ENCODE measurements at places on chromosomes 2 and 18.

GRCh38 chr2:20184067-20184938, 40.6 kb downstream of the SDC1 start:
- no peak for DNase-seq

GRCh38 chr2:209593930-209594329, 170.1 kb downstream of the MAP2 start:
- no peak for DNase-seq

DNA sequence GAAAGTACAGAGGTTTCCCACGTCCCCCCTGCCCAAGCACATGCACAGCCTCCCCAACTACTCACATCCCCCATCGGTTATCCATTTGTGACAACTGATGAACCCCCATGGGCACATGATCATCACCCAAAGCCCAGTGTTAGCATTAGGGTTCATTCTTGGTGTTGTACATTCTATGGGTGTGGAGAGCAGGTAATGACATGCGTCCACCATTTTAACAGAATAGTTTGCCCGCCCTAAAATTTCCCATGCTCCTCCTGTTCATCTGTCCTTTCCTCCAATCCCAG, 74.3 kb downstream of the LONRF2 start:
- DNase-seq: no peak

DNA sequence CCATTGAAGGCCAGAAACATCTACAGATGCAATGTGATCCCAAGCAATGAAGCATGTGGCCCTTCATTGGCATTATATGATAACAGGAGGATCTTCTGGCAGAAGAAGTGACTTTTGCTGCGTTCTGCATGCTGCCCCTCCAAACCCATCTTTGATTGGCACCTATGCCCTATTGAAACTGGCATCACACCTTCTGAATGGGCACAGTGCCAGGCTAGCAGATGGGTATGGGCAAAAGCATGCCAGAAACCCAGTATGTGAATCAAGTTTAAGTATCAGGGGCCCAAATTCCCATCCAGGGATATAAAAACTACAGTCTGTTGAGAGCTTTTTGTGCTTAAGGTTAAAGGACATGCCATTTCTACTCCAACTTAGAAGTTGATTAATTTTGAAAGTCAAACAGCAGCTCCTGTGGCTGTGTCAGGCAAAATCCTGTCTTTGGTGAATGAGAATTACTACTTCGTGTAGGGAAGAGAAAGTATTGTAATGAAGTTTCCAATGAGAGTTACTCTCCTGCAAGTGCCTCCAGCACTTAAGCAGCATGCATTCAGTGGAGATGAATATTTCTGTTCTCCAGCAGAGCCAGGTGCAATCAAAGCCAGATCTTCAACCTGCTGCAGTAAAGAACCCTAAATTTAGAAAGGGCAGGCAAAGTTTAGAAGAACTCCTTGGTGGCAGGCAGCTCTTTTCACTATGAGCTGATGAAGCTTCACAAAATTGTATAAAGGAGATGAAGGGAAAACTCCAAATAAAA, 8.6 kb downstream of the VRK2 start:
- no peak for DNase-seq

- no peak for DNase-seq
Observed at GRCh38 chr18:63339920-63340484, 20.4 kb upstream of the BCL2 start.

GRCh38 chr2:106159866-106160785, 34.0 kb downstream of the UXS1 start:
- DNase-seq: peak; percentile 52

DNA sequence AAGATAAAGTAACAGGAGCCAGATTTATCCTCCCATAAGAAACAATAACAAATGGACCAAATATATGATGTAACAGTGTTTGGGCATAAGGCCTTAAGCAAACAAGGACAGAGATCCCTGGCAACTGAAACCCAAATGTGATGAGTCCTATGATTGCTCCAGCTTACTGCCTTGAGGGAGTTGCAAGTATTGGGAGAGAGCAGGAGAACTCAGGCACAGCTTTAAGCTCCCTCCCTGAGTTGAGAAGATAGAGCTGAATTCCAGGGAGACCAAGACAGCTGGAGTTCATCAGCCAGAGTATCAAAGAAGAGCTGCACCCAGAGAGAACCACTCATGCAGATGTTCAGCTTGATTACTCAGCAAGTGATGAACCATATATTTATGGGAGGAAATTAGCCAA, 814.5 kb upstream of the RAB6C start:
- no peak for DNase-seq

GRCh38 chr18:40606996-40607395, 1348.0 kb upstream of the PIK3C3 start:
- no peak for DNase-seq

GRCh38 chr2:151518802-151519201, 109.1 kb downstream of the RIF1 start:
- no peak for DNase-seq

- DNase-seq: no peak
Observed at GRCh38 chr2:69469375-69469774, 32.1 kb upstream of the NFU1 start.

DNA sequence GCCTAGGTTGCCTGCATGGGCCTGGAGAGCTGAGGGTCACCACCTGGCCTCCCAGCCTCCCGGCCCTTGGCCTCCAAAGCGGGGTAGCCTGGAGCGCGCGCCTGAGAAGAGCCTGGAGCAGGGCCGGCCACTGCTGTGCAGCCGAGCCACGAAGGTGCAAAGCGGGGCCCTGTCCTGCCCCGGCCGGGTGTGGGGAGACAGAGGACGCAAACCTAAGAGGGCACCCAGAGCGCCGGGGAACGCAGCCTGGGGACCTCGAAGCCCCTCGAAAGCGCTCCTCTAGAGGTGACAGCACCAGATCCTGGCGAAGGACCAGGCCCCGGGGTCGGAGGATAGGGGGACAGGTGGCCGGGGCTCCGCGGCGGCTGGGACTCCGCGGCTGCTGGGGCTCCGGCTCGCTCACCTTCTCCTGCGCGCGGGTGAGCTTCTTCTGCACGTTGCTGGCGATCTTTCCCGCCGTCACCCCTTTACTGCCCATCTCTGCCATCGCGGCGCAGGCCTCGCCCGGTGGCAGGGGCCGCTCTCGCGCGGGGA, 430 bp downstream of the BIN1 start:
- peak; percentile 34 for DNase-seq

DNA sequence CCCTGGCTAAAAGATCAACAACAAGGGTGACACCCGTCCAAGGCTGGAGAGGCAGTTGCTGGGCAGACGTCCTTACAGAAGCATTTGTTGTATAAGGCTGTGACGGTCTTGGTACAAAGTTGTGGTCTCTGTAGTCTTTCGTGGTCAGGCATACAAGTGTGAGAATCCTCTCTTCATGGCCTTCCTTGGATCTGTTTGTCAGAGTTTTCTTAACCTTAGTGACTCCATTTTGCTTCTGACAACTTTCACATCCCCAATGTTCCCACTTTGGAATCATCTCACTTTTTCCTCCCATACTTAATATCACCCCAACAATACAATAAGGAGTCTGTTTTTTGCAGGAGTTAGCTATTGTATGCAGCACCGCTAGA, 72.7 kb upstream of the ZCCHC2 start:
- DNase-seq: no peak

- no peak for DNase-seq
Observed at GRCh38 chr2:184316921-184317320, 281.4 kb upstream of the ZNF804A start.

DNA sequence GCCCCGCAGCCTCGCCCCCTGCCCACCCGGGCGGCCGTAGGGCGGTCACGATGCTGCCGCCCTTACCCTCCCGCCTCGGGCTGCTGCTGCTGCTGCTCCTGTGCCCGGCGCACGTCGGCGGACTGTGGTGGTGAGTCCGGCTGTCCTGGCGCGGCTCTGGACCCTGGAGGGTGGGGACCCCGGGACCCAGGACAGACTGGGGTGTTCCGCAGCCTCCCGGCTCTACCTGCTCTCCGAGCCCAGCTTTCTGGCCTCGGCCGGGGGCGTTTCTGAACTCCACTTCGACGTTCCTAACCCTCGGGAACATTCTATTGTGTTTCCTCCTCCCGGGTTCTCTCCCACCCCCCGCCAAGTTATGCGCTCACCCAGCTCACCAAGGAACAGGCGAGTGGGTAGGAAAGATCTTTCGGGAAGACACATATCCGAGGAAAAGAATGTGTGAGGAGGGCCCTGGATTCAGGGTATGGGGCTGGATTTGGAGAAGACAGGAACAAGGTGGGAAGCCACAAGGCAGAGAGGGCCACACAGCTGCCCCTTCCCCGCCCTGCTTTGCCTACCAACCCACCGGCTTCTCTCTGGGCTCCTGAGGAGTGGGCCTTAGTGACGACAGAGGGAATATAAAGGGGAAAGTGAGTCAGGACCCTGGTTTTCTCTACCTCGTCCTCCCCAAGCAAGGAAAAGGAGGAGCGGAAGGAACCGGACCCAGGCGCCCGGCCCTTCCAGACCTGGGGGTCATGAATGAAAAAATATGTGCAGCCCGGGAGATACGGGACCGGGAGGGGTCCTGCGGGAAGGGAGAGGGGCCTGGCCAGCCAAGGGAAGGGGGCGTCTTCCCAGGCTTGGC, 605 bp downstream of the WNT6 start:
- DNase-seq: no peak

GRCh38 chr2:3738454-3738853, 35.1 kb downstream of the DCDC2C start:
- DNase-seq: no peak

GRCh38 chr2:28570431-28570830, 74.6 kb downstream of the PLB1 start:
- DNase-seq: no peak

- DNase-seq: no peak
Observed at GRCh38 chr2:142893241-142893640, 15.8 kb downstream of the KYNU start.

GRCh38 chr2:189601043-189601442, 20.5 kb upstream of the SLC40A1 start:
- DNase-seq: no peak

- DNase-seq: no peak
Observed at GRCh38 chr2:43572244-43572643, 23.6 kb downstream of the THADA start.
